Stimulated activated CD8-positive, alpha-beta memory T cell treated with anti-CD3 and anti-CD28 coated beads, Interleukin-15, amount 100 ng/mL, for 48 hours (primary cell): ENCODE measurements at places on chromosomes 11 and 22.

- no peak for DNase-seq
Measured at GRCh38 chr11:64466115-64466718, 107.3 kb downstream of the RPS6KA4 start.

DNA sequence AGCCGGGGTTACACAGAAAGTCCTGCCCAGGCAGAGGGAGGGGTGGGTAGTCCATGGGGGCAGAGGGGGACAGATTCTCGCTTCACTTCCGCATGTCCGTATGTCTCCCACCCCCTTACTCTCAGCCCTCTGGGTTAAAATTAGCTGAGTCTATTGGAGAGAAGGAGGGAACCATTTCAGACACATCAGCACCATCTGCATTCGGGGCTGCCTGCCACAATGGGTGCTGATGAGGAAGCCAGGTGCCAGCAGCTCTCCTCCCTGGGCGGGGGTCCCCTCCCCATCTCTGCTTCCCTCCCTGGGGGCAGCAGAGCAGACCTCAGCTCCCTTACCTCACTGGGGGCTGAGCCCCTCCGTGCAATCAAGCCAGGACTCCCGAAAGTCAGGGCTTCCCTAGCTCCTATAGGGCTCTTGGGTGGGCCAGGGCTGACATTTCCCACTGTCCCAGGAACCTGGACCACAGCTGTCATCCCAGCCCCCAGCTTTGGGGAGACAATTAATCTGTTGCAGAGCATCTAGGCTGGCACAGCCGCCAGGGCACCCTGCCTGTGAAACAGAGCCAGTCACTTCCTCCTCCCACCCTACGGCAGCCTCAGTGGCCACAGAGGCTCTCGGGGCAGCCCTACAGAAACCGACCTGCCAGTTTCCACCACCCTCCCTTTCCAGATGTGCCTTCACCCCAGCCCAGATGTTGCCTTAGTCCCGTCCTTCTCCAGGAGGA, 67.3 kb downstream of the PDE2A start:
- no peak for DNase-seq

GRCh38 chr11:67195971-67196456, 70.3 kb upstream of the GRK2 start:
- DNase-seq, result no peak

GRCh38 chr11:92802644-92803043, 166.8 kb upstream of the MTNR1B start:
- DNase-seq, result no peak

DNA sequence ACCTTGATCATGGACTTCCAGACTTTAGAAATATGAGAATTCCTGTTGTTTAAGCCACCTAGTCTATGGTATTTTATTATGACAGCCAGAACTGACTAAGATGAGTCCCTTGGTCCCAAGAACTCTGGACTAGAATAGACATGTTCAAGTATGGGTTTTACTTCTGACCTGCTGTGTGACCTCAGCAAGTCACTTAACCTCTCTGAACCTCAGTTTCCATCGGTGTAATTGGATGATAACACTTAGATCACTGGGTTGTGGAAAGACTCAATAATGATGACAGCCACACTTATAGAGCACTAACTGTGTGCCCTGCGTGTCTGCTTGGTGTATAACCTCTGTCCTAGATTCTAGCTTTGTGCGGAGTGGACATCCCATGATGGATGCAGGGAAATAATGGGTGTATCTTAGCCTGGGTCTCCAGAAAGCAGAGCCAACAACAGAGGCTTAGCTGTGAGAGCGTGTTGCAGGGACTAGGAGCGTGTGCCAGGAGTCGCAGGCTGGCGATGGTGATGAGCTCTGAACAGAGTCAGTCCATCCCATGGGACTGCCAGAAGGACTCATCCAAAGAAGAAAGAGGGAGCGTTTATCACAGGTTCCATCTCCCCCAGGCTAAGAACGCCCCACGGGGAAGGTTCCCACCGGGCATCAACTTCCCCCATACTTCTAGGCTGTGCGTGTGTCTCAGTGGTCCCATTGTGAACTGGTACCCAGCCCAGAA, 93.2 kb upstream of the TP53I11 start:
- no peak for DNase-seq

DNA sequence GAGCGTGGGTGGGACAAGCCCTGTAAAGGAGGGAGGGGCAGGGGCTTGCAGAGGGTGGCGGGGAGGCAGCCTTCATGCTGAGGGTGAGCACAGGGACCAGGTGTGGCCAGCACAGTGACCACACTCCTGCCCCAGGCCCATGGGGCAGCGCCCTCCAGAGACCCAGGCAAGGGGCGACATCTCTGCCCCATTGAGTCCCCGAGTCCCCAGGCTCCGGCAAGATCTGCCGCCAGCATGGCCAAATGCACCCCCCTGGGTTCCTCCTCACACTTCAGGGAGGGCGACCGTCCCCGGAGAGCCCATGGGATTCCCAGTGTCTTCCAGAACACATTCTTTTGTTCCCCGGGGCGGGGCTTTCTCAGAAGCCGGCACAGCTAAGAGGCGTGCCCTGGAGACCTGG, 362.5 kb downstream of the TBC1D22A start:
- DNase-seq, result no peak

- no peak for DNase-seq
Measured at GRCh38 chr11:66112601-66113499, 42.8 kb downstream of the PACS1 start.

DNA sequence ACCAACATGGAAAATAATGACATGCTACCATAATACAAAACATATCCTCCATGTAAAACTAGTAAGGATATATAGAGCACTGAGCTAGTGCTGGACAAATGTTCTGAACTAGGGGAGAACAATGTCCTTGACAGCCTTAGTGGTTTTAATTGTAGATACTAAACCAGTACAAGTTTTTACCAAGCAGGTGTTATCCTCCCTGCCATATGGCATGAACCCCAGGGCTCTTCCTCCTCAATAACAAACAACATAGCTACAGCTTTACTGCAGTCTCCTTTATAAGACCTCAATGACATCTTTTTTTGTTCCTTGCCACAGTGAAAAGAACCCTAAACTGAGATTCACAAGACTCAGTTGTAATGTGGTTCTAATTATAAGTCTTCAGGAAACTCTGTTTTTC, 70.2 kb upstream of the GDPD4 start:
- no peak for DNase-seq

GRCh38 chr22:31083923-31084810, 3.0 kb downstream of the SMTN start:
- no peak for DNase-seq

- DNase-seq, result no peak
Measured at GRCh38 chr11:58027341-58027740, 3.4 kb upstream of the OR6Q1 start.

DNA sequence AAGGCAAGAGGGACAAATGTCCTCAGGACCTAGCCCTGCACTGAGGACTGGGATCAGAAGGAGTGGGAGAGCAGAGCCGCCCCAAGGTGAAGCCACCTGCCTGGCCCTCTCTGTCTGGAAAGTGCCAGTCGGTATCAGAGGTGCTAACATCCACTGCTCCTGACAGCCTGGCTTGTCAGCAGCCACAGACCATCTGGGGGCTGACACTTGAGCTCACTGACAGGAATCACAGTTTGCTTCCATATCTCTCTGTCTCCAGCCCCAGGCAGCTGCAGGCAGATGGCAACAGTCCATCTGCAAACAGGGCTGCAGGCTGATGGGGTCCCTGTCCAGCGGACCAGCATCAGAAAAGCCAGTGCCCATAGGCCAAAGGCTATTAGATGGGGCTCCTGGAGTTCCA, 5.5 kb downstream of the OPCML start:
- DNase-seq, result no peak

GRCh38 chr22:37563153-37564081, 3.1 kb downstream of the CDC42EP1 start:
- DNase-seq, result no peak

GRCh38 chr11:11735586-11735985, 106.2 kb upstream of the USP47 start:
- DNase-seq, result no peak

DNA sequence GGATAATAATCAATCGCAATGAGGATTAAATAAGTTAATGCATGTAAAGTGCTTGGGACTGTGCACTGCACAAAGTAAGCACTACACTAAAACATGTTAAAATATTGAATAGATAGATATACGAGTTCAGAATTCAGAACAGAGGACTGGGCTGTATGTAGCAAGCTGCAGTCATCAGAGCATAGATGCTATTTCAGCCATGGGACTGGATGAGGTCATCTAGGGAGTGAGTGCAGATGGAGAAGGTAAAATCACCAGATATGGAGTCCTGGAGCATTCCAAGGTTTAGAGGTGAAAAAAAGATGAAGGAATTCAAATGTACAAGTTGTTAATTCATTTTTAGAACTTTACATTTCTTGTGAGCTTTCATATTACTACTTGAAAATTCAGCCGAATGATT, 347.5 kb upstream of the DDI1 start:
- no peak for DNase-seq

DNA sequence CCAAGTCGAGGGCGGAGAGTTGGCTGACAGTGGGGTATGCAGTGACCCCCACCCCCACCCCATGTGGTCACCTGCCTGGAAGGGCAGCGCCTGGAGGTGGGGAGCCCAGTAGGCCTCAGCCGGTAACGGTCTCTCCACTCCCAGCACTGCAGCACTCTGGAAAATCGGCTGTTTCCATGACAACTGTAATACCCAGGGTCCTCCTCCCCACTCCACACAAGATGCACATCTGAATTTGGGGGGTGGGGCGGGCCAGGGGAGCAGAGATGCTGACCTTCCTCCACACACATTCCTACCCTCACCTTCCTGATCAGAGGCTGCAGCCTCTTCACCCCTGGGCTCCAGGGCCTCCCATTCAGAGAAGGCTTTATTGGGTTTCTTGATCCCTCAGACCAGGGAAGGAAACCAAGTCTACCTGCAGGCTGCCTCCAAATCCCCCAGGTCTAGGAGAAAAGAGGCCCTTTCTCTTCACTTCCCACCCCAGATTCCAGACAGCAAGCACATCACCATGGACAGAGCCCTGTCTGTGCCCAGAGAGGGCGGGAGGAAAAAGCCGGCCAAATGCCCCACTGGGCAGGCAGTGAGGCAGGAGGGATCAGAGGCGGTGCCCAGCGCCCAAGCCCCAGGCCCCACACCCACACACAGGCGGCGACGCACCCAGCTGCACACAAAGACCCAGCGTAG, 46.5 kb downstream of the SLC22A12 start:
- DNase-seq, result no peak

DNA sequence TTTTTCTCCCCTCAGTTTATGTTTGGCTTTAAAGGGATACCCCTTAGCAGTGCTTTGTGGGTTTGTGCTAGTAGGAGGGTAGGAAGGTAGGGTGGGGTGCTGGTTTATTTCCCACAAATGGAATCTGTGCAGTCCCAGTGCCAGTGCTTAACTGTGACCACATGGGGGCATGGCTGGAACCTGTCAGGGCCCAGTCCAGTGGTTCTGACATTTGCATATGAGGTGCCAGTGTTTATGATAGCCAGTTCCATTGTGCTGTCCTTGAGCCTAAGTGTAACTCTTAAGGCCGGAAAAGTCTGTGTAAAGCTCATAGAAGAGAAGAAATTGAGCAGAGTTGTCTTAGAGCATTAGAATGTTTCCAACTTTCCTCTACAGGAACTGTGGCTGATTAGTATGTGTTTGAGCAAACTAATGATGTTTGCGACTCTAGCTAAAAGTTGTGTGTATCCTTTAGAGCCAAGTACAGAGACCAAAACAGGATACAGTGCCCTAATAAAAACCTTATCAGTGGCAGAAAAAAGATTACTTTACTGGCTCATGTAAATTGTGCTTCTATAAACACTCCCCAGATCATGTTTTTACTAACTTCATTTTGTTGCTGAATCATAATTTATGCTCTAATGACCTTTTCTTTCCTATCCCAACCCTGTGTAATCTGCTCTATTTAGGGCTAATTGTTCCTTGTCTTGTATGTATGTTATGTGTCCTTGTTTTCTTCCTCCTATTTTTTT, 38.1 kb downstream of the DIXDC1 start:
- no peak for DNase-seq

DNA sequence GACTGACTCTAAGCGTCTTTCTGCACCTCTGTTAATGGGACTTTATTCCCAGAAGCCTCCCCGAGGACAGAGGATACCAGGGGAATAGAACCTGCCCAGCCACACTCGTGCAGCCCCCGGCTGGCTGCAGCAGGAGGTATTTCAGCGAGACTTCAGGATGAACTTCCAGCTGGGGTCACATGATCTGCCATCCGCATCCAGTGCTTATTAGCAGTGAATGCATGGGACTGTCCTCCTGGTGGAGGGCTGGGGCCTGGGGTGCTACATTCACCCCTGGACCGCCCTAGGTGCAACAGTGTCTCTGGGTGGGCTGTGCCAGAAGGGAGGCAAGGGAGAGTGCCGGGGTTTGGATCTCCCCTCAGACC, 1.6 kb downstream of the DUSP8 start:
- no peak for DNase-seq
